ENCODE measurements at places on chromosomes 12 and 14. TPM values are rescaled to one million over a fixed set of nuclear protein-coding genes. Genes with fewer than 3 reads are reported as not detected.

DNA sequence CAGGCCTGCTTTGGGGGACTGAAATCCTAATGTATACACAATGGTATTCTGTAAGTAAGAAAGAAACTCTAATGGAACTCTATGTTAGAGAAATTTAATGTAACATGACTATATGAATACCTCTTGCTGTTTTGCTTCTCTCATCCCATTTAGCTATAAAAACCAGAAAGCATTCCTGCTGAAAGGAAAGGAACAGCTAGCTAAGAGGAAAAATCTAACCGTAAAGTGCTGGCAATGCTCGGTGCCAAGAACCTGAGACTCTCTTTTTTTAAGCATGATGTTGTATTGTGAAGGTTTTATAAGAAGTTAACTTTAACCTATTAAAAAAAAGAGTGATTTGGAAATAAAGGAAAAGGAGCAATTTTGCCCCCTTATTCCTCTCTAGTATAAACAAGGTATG is 75.6 kb upstream of the DACT1 start:
- DNase-seq = no peak

DNA sequence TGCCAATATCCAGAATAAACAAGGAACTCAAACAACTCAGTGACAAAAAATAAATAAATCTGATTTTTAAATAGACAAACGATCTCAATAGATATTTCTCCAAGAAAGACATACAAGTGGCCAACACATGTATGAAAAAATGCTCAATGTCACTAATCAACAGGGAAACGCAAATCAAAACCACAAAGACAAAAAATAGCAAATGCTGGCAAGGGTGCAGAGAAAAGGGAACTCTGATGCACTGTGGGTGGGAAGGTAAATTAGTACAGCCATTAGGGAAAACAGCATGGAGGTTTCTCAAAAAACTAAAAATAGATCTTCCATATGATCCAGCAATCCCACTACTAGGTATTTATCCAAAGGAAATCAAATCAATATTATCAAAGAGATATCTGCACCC is 3.5 kb upstream of the EIF5 start:
- DNase-seq = no peak

DNA sequence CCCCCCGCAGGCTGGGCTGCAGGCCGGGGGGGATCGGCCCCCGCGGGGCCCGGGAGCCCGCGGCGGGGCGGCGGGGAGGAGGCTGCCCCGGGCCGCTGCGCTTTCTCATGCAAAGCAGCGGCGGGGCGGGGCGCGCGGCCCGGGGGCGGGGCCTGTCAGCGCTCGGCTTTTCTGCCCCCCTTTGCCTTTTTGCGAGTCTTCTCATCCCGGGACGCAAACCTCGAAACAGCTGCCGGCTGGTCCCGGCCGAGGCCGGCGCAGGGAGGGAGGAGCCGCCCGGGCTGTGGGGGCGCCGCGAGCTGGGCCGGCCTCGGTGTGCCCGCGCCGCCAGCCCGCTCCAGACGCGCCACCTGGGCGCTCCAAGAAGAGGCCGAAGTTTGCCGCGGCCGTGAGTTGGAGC is at the start of gene FZD10:
TSS of gene FZD10 (plus strand) at position 198 of the 400 bp plus-strand sequence. CDS start 479 bp downstream, outside the sequence.
- peak; percentile 50 for DNase-seq

DNA sequence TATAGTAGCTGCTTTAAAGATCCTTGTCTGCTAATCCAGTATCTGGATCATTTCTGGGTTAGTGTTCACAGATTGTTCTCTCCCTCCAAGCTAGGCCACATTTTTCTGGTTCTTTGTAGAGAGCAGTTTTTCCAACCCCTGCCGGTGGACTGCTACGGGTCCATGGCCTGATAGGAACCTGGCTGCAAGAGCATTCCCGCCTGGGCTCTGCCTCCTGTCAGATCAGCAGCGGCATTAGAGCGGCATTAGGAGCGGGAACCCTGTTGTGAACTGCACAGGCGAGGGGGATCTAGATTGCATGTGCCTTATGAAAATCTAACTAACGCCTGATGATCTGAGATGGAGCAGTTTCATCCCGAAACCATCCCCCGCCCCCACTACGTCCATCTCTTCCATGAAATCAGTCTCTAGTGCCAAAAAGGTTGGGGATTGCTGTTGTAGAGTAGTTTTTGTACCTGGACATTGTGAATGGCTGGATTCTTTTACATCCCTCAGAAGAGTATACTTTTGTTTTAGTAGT is 50.4 kb downstream of the MYRFL start:
- no peak for DNase-seq

The RAPGEF3 gene
- 1.4 TPM for polyA plus RNA-seq

- peak; percentile 85 for DNase-seq
These were observed 536 bp downstream of the VPS29 start for GRCh38 chr12:110501399-110501751.

The TMTC1 gene
- polyA plus RNA-seq = 6.1 TPM

GRCh38 chr12:40001406-40001805 is 104.5 kb downstream of the SLC2A13 start:
- DNase-seq = no peak

The NFE2 gene
- not detected for polyA plus RNA-seq

DNA sequence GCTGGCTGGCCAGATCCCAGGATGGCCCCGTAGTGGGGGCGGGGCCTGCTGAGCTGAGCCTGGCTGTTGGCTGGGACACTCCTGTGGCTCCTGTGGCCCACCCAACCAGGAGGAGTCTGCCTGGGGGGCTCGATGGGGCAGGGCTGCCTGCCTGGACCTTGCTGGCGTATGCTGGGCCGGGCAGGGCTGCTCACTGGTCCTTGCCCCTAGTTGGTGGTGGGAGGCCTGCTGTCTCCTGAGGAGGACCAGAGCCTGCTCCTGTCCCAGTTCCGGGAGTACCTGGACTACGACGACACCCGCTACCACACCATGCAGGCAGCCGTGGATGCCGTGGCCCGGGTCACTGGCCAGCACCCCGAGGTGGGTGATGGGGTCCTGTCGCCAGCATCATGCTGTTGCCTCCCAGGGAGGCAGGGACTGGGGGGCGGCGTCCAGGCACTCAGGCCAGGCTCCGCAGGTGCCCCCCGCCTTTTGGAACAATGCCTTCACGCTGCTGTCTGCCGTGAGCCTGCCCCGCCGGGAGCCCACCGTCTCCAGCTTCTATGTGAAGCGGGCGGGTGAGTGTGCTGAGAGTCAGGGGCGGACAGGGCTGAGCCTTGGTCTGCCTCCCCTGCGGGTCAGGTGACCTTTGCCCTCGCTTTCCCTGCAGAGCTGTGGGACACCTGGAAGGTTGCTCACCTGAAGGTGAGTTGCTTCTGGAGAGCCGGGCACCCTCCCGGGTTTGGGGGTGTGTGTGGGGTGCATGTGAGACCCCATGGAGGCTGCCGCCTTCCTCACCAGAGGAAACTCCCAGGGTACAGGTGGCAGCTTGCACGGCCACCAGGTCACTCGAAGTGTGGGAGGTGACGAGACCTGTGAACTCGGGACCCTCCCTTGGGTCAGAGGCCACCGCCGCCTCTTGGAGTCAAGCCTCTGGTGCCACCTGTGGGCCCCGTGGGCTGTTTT is 3.4 kb downstream of the NOC4L start:
- DNase-seq = no peak

The CLEC2A gene
- polyA plus RNA-seq = not detected

DNA sequence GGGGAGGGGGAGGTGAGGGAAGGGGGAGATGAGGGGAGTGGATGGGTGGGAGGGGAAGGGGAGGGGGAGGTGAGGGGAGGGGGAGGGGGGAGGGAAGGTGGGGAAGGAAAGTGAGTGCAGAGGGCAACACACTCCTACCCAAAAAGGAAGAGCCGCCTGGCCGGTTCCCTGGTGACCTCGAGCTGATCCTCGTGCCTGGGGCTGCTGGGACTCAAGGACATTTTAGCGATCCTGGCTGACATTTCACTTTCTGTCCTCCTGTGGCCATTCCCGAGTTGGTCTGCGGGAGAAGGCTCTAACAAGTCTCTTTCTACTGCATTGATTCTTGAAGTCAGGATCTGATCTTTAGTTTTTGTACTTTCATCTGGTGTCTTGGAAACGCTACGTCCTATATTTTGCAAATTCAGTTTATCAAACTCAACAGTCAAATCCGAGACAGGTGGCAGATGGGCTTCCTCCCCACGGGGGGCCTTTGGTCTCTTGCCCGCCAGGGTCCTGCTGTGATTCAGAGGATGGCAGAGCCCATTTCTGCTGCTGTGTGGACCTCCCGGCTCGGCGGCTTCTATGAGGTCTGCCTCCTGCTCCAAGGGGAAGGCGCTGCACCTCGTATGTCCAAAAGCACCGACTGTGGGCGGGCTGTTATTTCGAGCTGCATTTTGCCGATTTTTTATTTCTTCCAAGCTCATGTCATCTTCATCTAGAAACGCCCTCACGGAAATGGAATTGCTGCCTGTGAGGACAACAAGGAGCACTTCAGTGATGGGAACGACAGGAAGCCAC is 19.1 kb downstream of the PGAM5 start:
- DNase-seq = peak; percentile 55

DNA sequence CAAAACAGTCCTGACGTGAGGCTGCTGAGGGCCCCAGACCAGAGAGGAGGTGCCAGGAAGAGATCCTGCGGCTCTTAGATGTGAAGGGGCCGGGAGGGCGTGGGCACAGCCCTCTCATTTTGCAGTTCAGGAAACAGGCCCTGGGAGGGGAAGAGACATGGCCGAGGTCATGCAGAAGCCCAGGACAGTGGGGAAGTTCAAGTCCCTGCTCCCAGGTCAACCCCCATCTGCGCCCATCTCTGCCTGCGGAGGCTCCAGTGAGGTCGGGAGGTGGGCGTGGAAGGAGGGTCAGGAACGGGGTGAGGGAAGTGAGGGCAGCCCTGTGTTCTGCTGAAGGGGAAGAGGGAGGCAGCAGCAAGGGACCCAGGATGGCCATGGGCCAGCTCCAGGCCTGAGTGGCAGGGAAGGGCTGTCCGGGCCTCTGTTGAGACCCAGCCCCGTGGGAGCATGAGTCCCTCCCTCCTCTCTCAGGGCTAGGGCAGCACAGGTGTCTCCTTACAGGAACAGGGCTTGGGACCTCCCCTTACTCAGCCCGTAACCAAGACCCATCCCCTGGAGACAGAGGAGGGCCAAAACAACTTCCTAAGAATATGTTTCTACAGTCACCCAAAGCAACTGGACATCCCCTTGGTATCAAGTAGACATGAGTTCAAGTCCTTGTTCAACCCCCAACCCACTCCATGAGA is 90.8 kb downstream of the LGMN start:
- DNase-seq = no peak

DNA sequence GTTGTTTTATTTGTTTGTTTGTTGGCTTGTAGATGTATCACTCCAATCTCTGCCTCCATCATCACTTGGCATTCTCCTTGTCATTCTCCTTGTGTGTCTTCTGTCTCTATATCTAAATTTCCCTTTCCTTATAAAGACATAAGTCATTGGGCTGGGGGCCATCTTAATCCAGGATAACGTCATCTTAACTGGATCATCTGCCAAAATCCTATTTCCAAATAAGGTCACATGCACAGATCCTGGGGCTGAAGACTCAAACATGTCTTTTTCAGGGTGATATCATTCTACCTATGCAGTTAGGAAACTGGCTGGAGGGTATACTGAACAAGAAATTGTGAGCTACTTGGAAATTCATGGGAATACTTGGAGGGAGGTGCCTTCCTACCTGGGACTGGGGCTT is 8.7 kb upstream of the CCDC60 start:
- no peak for DNase-seq

The CHMP4A gene
- 81.6 TPM for polyA plus RNA-seq

DNA sequence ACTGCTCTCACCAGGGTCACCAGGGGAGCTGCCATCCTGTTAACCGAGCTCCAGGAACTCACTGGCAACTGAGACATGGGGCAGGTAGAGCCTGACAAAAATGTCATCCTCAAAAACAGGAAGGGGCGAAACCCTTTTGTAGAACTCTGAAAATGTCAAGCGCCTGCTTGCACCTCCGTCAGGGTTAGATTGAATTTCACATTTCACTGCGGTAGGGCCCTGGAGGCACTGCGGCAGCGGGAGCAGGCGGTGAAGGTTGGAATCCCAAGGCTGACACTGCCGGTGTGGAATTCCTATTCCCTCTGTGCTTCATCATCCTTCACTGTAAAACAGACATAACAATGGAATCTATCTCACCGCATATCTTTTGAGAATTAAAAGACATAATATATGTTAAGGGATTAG is 142.8 kb upstream of the TMCC3 start:
- no peak for DNase-seq

The WNT1 gene
- polyA plus RNA-seq = not detected

DNA sequence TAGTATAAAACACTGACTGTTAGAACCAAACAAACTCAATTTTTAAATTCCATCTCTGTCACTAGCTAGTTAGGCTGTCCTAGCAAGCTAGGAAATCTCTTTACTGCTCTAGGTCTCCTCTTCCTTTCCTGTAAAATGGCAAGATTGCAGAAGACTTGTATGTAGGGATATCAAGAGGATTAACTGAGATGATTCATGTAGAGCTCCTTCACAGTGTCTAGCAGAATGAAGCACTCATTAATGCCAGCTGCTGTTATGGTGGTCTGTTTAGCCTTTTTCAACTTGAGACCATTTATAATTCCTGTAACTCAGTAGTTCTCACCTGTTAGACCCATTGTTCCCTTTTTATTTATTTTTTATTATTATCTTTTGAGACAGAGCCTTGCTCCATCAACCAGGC is 67.8 kb upstream of the KCNH3 start:
- no peak for DNase-seq

DNA sequence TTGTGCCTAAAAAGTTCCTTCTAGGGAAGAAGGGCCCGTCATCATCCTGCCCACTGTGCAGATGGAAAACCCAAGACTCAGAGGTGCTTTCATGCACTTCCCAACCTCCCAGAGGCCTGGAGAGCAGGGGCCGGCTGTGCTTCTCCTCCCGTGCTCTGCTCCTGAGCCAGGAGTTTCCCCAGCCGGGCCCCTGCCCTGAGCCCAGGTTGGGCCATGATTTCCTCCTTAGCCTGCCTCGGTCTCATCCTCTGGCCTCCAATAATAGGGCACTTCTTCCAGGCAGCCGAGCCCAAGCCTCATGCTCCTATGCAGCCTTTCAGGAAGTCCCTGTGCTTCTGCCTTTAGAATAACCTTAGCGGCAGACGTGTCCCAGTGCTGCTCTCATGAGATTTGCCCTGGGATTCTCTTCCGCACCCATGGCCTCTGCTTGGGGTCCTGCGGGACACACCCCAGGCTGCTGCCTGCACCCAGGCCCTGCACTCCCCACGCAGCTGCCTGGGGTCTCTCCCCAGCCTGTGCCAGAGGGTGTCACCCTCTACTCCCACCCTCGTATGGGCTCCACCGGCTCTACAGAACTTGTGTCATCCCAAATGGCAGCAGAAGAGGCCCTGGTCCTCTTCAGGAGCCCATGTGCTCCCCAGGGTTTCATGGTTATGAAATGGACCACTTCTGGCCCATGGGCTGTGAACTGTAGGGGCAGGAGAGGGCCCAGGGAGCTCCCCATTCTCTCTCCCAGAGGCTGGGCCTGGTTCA is 359.3 kb downstream of the ADGRD1 start:
- DNase-seq = no peak
